ENCODE measurements at places on chromosomes 3 and 15.

GRCh38 chr3:124429129-124429815, 301.0 kb upstream of the UMPS start:
- DNase-seq: peak; percentile 37

DNA sequence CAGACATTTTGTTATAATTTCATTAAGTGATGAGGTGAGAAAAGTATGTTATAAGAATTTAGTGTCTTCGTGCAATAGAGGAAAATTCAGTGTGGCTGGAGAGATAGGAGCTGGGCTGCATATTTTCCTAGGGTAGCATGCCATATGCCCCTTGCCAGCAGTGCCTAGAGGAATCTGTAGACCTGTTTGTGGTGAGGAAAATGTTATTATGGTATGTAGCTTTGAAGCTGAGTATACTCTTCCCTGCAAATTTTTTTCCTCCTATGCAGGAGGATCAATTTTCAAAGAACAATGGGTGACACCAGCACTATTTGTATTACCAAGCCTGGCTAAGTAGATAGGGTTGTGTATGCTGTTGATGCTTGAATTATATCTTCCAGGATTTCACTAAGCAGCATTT, 200.6 kb downstream of the EDEM1 start:
- DNase-seq: no peak

- peak; percentile 65 for DNase-seq
Observed at GRCh38 chr3:146544002-146544928, at the start of gene PLSCR1. PLSCR1 (minus strand) TSS chr3:146544607; CDS start chr3:146536552, 8,055 bp downstream.

DNA sequence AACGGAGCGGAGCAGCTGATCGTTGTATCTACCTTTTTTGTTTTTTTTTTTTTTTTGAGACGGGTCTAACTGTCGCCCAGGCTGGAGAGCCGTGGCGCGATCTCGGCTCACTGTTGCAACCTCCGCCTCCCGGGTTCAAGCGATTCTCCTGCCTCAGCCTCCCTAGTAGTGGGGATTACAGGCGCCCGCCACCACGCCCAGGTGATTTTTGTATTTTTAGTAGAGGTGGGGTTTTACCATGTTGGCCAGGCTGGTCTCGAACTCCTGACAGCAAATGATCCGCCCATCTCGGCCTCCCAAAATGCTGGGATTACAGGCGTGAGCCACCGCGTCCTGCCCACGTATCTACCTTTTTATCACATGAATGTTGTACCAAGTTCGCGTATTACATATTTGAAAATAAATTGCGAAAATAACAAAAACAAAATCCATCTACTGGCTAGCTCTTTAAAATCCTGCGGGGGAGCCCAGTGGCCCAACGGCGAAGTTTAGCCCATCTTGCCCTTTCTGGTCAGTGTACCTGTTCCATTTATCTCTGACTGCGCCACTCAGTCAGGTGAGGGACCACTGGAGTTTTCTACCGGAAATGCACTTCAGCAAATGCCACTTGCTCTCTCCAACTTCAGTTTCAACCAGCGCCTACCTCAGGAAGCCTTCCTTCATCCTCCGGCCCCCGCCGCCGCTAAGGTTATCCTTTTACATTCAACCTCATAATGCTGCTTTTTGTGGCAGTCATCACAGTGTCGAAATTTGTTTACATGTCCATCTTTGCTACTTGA, 1.2 kb upstream of the EIF3J start:
- DNase-seq: no peak

DNA sequence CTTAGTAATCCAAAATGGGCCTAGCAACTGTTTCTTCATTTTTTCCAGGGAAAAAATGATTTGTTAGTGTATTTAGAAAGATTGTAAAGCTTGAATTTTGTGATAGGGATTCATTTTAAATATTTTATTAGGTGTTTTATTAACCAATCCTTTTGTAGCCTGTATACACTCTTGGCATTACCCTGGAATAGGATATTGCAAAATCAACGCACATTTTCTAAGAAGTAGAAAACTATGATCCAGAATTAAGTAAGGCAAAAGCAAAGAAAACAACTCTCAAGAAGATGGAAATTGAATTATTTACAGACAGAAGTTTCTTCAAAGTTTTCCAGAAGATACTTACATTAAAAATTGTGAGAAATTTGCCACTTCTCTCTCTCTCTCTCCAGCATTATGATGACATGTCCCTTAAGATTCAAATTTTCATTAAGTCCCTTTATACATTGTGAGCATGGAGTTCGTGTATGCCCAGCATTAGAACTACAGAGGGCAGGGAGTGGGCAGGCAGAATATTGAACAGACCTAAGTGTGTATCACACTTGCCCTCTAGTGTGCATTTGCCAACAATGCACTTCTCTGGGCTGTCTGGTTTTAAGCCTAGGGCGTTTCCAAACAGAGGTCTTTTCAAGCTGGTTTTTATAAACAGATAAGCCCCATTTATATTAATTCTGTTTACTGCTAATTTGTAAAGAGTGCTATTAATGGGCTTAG, 28.5 kb upstream of the CMSS1 start:
- no peak for DNase-seq

- no peak for DNase-seq
Observed at GRCh38 chr3:111730143-111730542, 128.9 kb upstream of the PHLDB2 start.

DNA sequence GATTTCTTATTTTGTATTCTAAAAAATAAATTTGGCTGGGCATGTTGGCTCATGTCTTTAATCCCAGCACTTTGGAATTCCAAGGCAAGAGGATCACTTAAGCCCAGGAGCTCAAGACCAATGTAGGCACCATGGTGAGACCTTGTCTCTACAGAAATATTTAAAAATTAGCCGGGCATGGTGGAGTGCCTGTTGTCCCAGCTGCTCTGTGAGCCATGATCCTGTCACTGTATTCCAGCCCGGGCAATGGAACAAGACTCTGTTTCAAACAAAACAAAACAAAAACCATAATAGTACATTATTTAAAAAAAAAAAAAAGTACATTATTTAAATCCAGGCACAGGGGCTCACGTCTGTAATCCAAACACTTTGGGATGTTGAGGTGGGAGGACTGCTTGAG, 5.5 kb upstream of the RTF1 start:
- DNase-seq: no peak

- DNase-seq: no peak
Observed at GRCh38 chr3:38276917-38277630, 5.0 kb upstream of the SLC22A14 start.

DNA sequence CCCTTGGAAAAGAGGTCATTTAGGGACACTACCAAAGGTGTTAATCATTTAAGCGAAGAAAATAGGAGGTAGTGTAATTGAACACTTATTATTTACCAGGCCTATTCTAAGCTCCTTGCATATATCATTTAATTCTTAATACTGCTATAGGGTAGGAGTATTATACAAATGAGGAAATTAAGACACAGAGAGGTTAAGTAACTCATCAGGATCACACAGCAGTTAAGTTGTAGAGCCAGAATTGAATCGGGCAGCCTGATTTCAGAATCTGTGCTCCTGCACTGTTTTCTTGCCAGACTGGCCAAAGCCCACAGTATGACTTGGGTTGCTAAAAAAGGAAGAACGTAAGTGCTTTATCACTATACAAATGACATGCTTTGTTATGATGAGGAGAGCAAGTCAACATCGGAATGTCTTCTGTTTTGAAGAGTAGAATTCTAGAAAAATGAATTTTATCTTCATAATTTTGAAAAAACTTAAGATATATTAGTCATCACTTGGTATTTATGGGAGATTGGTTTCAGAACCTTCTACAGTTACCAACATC, 31.4 kb downstream of the HPS3 start:
- no peak for DNase-seq

GRCh38 chr3:775178-775880, 317.5 kb upstream of the CNTN6 start:
- no peak for DNase-seq

DNA sequence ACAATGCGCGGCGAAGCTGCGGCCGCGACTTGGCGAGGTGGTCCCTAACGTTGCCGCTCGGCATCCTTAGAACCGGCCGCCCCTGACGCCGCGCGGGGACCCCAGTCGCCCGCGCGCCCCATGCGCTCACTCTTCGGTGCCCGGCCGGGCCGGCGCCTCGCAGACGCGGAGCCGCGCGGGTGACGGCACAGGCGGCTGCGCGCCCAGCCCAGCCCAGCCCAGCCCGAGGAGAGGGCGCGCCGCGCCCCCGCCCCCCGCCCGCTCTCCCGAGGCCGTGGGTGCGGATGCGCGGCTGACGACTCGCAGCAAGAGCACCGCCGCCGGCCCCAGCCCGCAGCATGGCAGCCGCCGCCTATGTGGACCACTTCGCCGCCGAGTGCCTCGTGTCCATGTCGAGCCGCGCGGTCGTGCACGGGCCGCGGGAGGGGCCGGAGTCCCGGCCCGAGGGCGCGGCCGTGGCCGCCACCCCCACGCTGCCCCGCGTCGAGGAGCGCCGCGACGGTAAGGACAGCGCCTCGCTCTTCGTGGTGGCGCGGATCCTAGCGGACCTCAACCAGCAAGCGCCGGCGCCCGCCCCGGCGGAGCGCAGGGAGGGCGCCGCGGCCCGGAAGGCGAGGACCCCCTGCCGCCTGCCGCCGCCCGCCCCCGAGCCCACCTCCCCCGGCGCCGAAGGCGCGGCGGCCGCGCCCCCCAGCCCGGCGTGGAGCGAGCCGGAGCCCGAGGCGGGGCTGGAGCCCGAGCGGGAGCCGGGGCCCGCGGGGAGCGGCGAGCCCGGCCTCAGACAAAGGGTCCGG, 437 bp downstream of the KLF13 start:
- no peak for DNase-seq

GRCh38 chr15:92050220-92050898, 196.9 kb downstream of the SLCO3A1 start:
- no peak for DNase-seq

- DNase-seq: no peak
Observed at GRCh38 chr3:141253326-141253725, 21.7 kb downstream of the PXYLP1 start.

- no peak for DNase-seq
Observed at GRCh38 chr3:33229066-33229465, 10.5 kb upstream of the SUSD5 start.

GRCh38 chr3:132417695-132418411, 551 bp downstream of the DNAJC13 start:
- peak; percentile 53 for DNase-seq

- no peak for DNase-seq
Observed at GRCh38 chr3:48765376-48765775, 48.4 kb upstream of the IP6K2 start.

GRCh38 chr3:149832086-149832485, 19.1 kb downstream of the RNF13 start:
- no peak for DNase-seq

- DNase-seq: peak; percentile 54
Observed at GRCh38 chr3:123883111-123883510, 1.0 kb downstream of the MYLK start.

GRCh38 chr3:24773798-24774197, 279.1 kb upstream of the THRB start:
- DNase-seq: peak; percentile 14

- DNase-seq: no peak
Observed at GRCh38 chr15:77499087-77499760, 78.5 kb downstream of the HMG20A start.

DNA sequence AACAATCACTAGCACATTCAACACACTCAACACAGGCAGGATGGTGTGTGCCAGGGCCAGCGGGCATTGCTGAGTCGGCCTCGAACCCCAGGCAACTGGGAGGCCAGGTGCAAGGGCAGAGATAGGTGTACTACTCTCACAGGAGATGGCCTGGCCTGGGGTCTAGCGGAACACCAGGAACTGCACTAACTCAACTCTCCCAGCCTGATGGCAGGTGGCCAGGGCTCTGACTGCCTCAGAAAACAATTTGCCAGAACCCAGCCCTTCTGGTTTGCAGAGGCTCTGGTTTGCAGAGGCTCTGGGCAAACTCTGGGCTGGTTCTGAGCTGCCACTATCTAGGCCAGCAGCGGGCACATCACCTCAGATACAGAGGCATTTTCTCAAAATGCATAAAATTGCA, 229.2 kb upstream of the CHRNA7 start:
- no peak for DNase-seq
